Lung (tissue), 17 donors: ENCODE measurements at places on chromosomes 7 and 10. TPM values are rescaled to one million over a fixed set of nuclear protein-coding genes. Genes with fewer than 3 reads are reported as not detected.

DNA sequence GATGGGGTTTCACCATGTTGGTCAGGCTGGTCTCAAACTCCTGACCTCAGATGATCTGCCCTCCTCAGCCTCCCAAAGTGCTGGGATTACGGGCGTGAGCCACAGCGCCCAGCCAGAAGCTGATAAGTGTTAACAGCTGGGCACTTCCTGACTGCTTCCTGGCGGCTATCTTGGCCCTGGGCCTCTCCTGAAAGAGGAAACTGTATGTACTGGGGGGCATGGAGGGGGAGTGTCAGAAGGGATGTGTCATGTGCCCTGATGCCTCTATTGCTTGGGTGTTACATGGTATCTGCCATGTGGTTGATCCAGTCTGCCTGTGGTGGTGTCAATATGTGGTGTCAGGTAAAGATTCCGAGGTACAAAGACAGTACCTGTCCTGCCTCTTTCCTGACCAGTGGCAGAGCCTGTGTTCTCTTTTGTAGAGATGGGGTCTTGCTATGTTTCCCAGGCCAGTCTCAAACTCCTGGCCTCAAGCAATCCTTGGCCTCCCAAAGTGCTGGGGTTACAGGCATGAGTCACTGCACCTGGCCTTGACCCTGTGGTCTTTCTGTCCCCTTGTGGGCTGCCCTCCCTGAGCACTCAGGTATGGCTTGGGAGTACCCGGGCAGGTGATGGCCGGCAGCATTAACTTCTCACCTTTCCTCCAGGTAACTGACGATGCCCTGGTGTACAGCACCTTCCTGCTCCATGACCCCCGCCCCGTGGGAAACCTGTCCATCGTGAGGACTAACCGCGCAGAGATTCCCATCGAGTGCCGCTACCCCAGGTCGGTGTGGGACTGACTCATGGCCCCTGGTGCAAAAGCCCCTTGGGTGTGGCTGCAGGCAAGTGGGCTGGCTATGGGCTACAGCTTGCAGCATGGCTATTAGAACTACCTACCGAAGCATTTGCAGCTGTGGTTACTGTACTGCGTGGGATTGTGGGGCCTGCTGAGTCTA lies 4.4 kb downstream of the ZP3 start:
- peak; percentile 31 for DNase-seq

- DNase-seq = no peak
Observed at GRCh38 chr7:142689439-142690120, 59.7 kb upstream of the PRSS1 start.

DNA sequence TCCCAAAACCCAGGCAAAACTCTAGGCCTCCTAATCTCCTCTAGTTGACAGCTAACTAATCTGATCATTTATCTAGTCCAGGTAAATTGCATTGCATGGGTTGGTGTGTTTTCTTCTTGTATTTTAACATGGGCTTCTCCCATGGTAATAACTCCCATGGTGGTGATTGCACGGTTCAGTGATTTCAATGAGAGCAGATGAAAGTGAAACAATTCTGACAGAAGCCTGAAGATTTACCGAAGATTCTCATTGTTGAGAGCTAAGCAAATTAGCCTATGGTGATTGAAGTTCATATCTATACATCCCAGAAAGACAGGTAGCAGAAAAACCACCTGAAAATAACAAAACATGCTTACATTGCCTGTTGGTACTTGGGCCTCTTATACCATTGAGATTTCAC lies 26.6 kb upstream of the LIPN start:
- no peak for DNase-seq

- no peak for DNase-seq
Observed at GRCh38 chr7:29641651-29642050, 78.0 kb downstream of the PRR15 start.

- DNase-seq = no peak
Observed at GRCh38 chr7:69749994-69750393, 151.7 kb downstream of the AUTS2 start.

- no peak for DNase-seq
Observed at GRCh38 chr7:157044147-157044687, 33.8 kb upstream of the MNX1 start.

- DNase-seq = peak; percentile 88
Observed at GRCh38 chr7:112205343-112206237, 609 bp downstream of the DOCK4 start.

- peak; percentile 46 for DNase-seq
Observed at GRCh38 chr10:14486777-14487487, 156.2 kb upstream of the FRMD4A start.

DNA sequence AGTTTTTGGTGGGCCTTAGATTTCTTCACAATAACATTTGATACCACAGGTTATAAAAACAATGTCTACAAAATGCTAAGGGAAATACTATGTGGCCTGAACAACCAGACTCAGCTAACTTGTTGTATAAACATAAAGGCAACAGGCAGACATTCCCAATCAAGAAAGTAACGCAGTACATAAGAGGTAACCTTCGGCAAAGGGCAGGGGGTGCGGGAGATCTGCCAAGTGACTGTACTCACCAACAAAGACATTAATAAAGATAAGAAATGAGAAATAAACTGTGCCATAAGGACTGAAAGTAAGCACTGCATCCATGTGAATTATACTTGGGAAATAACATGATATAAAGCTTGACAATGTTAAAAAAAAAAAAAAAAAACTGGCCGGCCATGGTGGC lies 15.4 kb downstream of the NSUN6 start:
- no peak for DNase-seq

GRCh38 chr7:17588730-17589129 lies 290.3 kb downstream of the AHR start:
- no peak for DNase-seq

- DNase-seq = no peak
Observed at GRCh38 chr10:97981816-97982215, 48.6 kb downstream of the CRTAC1 start.

DNA sequence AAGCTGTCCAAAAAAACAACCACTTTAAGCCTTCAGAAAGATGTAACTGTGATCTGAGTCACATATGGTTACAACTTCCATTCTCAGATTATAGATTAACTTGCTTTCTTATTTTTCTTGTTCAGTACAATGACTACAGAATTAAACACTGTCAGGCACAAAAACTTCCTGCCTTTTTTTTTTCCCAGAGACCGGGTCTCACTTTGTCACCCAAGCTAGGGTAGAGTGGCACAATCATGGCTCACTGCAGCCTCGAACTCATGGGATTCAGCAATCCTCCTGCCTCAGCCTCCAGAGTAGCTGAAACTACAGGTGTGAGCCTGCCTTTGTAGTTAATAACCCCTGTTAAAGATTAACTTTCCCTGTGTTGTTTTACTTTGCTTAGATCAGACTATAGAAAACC lies 163.2 kb downstream of the AVL9 start:
- no peak for DNase-seq

- DNase-seq = peak; percentile 37
Observed at GRCh38 chr10:14185316-14186045, 145.2 kb downstream of the FRMD4A start.

GRCh38 chr10:3652886-3653285 lies 132.1 kb downstream of the KLF6 start:
- DNase-seq = peak; percentile 32

GRCh38 chr7:95436407-95436806 lies 1.6 kb upstream of the PON2 start:
- no peak for DNase-seq

DNA sequence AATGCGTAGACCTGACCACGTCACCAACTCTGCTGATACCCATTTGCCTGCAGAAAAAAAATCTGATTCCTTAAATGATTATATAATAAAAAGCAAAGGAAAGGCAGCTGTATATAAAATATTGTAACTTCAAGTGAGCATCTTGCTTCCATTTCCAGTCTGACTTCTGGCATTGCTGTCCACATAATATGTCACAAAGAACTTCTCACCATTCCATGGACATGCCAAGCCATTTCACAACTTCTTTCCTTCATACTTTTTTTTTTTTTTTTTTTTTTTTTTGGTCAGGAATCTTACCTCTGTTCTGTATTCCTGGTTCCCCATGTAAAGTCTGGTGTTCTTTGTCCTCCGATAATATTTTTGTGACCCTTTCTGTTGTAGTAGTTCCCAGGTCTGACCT lies 165.5 kb downstream of the SND1 start:
- peak; percentile 38 for DNase-seq

GRCh38 chr10:106185951-106186350 lies 978.6 kb downstream of the SORCS1 start:
- DNase-seq = no peak

GRCh38 chr10:122995936-122996335 lies 12.7 kb downstream of the IKZF5 start:
- DNase-seq = no peak

GRCh38 chr7:104801022-104801421 lies 213.0 kb upstream of the KMT2E start:
- DNase-seq = no peak

- no peak for DNase-seq
Observed at GRCh38 chr7:129067943-129068548, 13.1 kb upstream of the TNPO3 start.

DNA sequence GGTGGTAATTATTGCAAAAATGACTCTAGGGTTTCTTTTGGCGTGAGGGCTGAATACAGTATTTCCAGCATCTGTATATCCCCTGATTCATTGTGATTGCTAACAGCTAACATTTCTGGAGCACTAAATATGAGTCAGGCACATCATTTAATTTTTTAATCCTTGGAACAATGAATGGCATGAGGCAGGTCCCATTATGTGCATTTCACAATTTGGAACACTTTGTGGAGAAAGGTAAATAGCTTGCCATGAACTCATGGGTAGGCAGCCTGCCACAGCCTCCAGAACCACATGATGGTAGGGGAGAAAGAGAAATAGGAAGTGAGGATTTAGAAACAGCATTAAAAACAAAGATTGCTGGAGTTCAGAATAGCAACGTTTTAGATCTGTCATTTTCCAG lies 1.7 kb downstream of the NPTX2 start:
- DNase-seq = no peak

- DNase-seq = no peak
Observed at GRCh38 chr7:77908664-77909063, 110.1 kb downstream of the PHTF2 start.

- peak; percentile 85 for DNase-seq
Observed at GRCh38 chr10:27680006-27680557, 65.5 kb downstream of the MKX start.

GRCh38 chr7:100975371-100975821 lies 6.0 kb downstream of the MUC12 start:
- no peak for DNase-seq

DNA sequence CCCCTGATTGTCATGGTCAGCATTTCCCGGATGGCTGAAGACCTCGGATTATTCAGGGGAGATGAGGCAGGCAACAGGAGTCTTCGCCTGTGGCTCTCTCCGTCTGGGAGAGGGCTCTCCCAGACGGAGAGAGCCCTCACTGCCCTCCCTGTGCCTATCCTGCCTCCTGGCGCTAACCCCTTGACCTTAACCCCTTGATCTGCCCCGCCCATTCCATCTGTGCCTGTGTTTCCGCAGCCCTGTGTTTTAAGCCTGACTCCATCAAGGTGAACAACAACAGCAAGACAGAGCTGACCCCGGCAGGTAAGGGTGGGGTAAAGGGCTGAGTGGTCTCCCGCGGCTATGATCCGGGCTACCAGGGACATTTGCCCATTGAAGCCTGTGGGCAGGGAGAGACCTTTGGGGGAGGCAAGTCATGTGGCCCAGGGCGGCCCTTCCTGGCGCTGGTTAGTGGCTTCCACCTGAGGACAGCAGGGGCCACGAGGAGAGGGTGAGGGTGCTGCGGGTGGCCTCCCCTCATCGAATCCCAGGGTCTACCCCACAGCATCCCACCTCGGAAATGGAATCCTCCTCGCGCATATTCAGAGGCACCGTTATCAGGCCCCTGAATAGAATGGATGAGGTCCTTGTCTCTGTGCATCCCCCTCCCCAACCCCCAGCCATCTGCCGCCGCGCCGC lies 4.2 kb upstream of the MUC12 start:
- DNase-seq = no peak

DNA sequence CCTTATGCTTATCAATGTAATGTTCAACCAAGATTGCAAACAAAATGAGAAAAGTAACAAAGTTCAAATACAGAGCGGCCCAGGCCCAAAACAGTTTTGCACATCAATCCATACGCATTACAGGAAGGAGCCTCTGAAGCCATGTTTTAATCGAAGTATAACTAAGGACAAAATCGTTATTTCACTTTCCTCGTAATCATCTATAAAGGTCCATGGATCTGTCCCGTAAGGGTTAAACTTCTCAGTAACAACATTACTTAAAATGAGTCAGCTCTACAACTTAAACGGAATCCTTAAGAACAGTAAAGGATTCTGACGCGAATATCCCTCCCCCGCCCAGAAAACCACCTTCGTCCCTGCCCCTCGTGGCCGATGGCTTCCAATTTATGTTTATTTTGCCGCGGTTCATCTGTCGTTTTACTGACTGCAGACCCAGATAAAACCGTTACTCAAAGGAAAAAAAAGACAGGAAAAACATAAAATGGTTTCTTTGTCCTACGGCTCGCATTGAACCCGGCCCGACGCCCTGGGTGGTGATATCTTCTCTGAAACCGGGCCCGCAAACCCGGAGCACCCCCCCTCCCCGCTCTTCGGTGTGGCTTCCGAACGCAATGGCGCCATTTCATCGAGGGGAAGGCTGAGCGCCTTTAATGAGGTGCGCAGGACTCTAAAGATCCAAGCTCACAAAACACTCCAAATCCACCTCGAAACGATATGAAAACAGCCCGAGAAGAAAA lies 1.1 kb downstream of the HNRNPA2B1 start:
- DNase-seq = peak; percentile 79

DNA sequence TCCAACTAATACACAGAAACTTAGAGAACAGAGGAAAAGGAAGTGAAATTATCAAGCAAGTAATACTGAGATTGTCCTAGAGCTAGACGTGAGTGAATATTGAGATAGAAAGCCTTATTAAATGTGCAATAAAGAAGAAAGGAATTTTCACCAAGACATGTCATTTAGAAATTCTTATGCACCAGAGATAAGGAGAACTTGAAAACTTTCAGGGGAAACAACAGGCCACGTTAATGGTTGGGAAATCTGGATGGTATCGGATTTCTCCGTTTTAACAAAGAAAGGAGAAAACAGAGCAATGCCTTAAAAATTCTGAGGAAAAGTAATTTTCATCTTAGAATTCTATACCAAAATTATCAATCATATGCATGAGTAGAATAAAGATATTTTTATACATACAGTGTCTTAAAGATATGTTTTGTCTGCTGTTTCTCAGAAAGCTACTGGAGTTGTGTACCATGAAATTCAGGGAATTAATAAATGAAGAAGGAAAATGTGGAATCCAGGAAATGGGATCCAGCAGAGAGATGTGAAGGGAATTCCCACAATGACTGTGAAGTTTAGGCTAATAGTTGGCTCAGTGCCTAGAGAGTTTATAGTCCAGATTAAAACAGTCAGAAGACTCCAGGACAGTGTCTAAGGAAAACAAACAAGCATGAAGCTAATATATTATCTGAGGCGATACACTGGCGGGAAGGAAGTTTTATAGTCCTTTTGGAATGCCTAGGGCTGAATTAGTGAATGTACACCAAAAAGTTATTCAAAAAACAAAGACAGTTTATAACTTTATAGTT lies 159.5 kb downstream of the PPP1R9A start:
- DNase-seq = peak; percentile 69

GRCh38 chr10:110711382-110711781 lies 67.2 kb downstream of the RBM20 start:
- no peak for DNase-seq

GRCh38 chr10:97040706-97041105 lies 145.1 kb downstream of the SLIT1 start:
- DNase-seq = no peak

Gene ZNF853
- 5.3 TPM for total RNA-seq

Gene ADO
- 13.7 TPM for total RNA-seq

Gene GIMAP6
- 53.7 TPM for total RNA-seq

Gene SPDYE9
- 0.11 TPM for total RNA-seq

Gene GSTO1
- total RNA-seq = 130 TPM

Gene CFAP46
- 18.8 TPM for total RNA-seq

Gene MOGAT3
- total RNA-seq = not detected

Gene CYP26C1
- total RNA-seq = 0.77 TPM

Gene UNC5B
- total RNA-seq = 9.5 TPM

Gene PTCD1
- total RNA-seq = 4.5 TPM
